Osteoblast (primary cell): ENCODE measurements at places on chromosomes 1 and 21. TPM values are rescaled to one million over a fixed set of nuclear protein-coding genes. Genes with fewer than 3 reads are reported as not detected.

GRCh38 chr1:225942574-225942973, 1.6 kb upstream of the LEFTY2 start:
- no peak for DNase-seq

DNA sequence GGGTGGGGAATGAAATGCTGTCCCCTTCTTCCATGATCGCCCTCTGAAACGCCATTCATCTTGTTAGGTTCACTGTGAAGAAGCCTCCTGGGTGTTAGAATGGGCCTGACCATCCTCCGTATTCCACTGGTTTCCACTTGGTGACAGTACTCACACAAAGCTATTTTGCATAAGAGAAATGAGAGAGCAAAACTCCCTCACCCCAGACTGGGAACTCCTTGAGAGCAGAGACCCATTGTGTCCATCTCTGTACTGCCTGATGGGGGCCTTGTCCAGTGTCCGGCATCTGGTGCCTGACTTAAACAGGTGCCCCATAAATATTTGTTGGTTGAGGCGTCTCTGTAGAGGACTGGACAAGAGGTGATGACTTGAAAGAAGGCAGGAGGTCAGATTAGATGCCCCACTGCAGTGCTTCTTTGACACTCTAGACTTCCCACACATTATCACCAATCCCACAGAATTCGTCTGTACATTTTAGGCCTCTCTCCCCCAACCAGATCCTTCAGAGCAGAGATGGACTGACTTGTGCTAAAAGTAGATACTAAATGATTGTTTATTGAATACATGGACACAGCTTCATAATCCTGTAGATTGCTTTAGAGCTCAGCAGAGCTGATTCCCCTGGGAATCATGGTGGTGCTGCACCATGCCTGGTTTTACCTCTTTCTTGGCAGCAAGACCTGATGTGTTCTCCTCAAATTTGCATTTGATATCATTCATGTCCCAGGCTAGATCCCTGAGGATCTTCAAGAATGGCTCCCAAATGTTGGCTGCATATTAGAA, 22.4 kb upstream of the KCNA2 start:
- DNase-seq, result no peak

DNA sequence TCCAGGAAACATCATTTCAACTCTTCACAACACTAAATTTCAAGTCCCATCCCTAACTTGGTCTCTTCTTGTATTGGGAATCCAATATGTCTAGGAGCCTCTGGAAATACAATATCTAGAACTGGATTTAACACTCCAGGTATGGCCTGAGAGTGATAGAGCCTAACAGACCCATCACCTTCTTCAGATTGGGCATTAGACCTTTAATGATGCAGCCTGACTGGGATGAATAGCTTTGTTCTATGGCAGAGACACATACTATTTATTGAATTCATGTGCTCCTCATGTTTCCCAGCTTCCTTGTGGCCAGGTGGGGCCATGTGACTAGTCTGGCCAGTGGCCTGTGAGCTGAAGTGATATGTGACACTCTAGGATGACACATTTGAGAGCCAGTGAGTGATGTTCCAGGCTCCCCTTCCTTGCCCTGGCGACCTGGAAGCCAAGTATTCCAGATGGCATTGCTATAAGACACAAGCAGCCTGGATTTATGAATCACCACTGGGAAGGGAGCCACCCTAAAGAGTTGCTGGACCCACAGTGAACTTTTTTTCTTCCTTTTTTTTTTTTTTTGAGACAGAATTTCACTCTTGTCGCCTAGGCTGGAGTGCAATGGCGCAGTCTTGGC, 31.0 kb upstream of the POU3F1 start:
- no peak for DNase-seq

- DNase-seq, result peak; percentile 95
Measured at GRCh38 chr1:9561429-9561828, 22.2 kb downstream of the SLC25A33 start.

- DNase-seq, result no peak
Measured at GRCh38 chr1:75470448-75470847, 140.5 kb downstream of the SLC44A5 start.

- no peak for DNase-seq
Measured at GRCh38 chr1:69737527-69738185, 169.9 kb downstream of the LRRC7 start.

DNA sequence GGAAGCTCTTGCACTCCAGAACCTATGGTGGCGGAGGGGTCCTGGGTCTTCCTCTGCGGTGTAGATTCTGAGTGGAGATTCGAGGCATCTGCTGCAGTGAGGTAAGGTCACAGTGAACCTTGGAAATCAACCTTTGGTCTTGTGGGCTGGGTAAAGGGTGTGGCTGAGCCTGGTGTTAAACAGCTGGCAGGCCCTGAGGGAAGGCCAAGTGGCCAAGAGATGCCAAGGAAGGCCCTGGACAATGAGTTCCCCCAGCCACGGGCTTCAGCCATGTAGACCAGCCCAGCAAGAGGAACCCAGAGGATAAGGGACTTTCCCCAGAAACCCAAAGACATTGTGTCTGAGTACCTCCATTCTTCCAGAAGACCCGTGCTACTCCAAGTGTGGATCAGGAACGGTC, 137.2 kb upstream of the ETS2 start:
- DNase-seq, result no peak

DNA sequence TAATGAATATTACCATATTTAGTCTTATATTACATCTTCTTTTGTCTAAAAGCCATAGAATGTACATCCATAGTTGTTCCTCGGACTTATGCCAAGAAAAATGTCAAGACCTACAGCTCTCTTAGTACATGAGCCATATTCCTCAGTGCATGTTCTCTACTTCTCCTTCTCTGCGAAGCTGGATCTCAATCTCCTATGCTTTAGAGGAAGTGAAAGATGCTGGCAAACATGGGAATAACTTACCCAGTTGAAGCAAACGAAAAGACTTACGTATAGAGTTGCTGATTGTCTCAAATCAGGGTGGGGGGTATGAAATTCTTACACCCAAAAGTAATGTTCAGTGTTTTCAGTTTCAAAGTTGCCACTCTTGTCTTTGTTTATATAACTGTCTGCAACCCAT, 32.7 kb downstream of the OR13G1 start:
- no peak for DNase-seq

- DNase-seq, result peak; percentile 47
Measured at GRCh38 chr21:37557261-37557950, 190.8 kb downstream of the DYRK1A start.

GRCh38 chr1:78145105-78145580, 99.4 kb downstream of the GIPC2 start:
- no peak for DNase-seq

GRCh38 chr1:207787776-207788175, 35.9 kb downstream of the CD46 start:
- DNase-seq, result no peak

GRCh38 chr1:36217670-36218069, 6.6 kb upstream of the THRAP3 start:
- peak; percentile 31 for DNase-seq

DNA sequence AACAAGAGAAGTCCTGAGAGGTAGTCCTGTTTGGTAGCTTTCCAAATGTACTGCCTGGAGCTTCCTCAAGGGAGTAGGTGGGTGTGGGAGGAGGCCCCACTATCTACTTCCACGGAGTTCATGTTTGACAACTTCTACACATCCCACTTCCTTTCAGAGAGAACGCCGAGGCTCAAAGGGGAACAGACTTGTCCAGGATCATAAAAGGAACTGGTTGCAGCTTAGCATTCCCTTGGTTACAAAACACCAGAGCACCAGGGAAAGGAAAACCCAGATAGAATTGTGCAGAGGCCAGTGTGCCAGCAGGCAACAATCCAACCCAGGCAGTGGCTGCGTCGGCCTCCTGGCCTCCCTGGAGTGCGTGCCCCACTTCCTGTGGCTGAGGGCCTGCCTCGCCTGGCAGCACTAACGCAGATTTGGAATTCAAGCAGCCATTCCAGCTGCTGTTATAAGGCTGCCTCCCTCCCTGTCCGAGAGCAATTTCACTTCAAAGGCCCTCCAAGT, 4.2 kb upstream of the RAP1GAP start:
- peak; percentile 90 for DNase-seq

DNA sequence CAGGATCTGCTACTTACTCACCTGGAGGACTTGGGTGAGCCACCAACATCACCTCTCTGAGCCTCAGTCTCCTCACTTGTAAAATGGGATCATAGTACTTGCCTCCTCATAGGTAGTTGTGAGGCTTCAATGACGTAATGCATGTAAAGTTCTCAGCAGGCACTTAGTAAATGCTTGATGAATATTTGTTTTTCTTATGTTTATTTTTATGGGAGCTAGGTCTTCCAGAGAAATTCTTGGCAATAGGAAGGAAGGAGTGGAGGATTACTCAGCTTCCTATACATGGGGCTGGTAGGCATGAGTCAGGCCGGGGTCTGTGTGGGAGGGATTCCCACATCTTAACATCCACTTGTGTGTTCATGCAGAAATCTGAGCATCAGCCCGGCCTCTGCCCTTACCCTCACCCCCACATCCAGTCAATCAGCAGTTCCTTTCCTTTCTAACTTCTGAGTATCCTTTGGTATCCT, 95.4 kb upstream of the USP24 start:
- peak; percentile 96 for DNase-seq

DNA sequence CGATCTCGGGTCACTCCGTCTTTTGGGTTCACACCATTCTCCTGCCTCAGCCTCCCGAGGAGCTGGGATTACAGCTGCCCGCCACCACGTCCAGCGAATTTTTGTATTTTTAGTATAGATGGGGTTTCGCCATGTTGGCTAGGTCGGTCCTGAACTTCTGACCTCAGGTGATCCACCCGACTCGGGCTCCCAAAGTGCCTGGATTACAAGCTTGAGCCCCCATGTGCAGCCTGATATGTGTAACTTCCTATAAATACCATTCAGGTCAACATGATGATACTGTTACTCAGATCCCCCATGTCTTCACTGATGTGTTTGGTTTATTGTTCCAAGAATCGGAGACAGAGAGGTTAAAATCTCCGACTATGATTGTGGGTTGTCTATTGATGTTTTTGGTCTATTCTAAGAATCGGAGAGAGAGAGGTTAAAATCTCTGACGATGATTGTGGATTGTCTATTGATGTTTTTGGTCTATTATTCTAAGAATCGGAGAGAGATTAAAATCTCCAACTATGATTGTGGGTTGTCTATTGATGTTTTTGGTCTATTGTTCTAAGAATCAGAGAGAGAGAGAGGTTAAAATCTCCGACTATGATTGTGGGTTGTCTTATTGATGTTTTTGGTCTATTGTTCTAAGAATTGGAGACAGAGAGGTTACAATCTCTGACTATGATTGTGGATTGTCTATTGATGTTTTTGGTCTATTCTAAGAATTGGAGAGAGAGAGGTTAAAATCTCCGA, 17.0 kb downstream of the C1orf159 start:
- no peak for DNase-seq

GRCh38 chr1:246569248-246570238, 3.3 kb downstream of the CNST start:
- no peak for DNase-seq

- no peak for DNase-seq
Measured at GRCh38 chr1:173208146-173208545, 1.0 kb upstream of the TNFSF4 start.

DNA sequence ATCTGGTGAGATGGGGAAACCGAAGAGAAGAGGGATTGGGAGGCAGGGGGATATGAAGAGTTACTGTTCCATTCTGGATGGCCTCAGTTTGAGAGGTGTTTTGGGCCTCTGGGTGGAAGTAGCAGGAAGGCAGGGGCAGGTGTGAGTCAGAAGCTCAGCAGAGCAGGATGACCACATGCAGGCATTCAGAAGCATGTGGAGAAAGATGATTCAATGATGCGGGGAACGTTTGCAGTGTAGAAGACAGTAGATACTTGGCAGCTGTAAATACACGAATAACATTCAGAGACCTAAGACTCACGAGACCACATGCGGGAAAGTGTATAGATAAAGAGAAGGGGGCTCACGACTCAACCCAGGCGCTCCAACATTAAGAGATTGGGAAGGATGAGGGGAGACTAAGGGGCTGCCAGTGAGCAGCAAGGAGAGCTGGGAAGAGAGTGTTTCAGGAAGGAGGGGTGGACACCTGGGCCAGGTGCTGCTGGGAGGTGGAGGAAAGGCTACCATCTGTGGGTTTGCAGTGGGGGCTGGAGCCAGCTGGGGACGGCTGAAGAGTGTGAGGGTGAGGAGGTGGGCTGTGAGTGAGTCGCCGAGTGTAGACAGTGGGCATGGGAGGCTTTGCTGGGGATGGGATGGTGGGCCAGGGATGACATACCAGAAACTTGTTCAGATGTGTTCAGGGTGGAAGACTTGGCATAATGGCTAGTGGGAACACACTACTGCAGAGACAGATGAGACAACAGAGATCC, 5.8 kb upstream of the EPS8L3 start:
- DNase-seq, result peak; percentile 98

GRCh38 chr1:3162322-3162882, 93.4 kb downstream of the PRDM16 start:
- no peak for DNase-seq

DNA sequence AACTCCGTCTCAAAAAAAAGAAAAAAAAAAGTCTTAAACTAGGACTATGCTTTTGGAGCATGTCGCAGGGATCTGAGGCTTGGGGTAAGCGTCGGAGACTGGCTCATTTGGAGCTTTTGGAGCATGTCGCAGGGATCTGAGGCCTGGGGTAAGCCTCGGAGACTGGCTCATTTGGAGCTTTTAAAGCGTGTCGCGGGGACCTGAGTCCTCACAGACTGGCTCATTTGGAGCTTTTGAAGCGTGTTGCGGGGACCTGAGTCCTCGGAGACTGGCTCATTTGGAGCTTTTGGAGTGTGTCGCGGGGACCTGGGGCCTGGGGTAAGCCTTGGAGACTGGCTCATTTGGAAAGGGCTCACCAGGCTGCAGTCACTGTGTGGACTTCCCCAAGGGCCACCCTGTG, 13.6 kb upstream of the TSPEAR start:
- no peak for DNase-seq

GRCh38 chr1:26784886-26785285, 2.9 kb upstream of the PIGV start:
- no peak for DNase-seq

GRCh38 chr1:173056365-173056764, 5.6 kb upstream of the TNFSF18 start:
- DNase-seq, result no peak

AADACL4 gene
- total RNA-seq, result not detected in 2 replicates

ANGPTL3 gene
- under 0.01 TPM in 1 of 2 replicates, not detected in the other for total RNA-seq

LRRC8D gene
- 23.6 and 30.4 TPM in 2 replicates for total RNA-seq

ASTN1 gene
- under 0.01 TPM in 1 of 2 replicates, not detected in the other for total RNA-seq

CXADR gene
- total RNA-seq, result under 0.01 and 0.36 TPM in 2 replicates

LEMD1 gene
- not detected in 2 replicates for total RNA-seq

OR2L3 gene
- under 0.01 TPM in 1 of 2 replicates, not detected in the other for total RNA-seq
